Adrenal gland (tissue), 19 donors: ENCODE measurements at places on chromosomes 16 and 17. TPM values are rescaled to one million over a fixed set of nuclear protein-coding genes. Genes with fewer than 3 reads are reported as not detected.

GRCh38 chr16:29852654-29853053 lies 10.4 kb downstream of the CDIPT start:
- DNase-seq, result no peak

DNA sequence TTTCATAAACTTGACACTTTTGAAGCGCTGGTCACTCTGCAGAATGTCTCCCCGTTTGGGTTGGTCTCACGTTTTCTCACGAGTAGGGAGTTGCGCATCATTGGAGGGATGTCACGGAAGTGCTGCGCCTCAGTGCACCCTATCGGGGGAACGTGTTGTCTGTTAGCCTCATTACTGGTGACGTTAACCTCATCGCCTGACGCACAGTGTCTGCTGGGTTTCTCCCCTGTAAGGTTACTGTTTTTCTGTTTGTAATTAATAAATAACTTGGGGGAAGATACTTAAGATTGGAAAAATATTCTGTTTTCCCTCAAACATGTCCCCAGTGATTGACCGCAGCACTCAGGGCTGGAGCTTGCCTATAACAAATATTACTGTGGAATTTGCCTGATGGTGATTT lies 26.7 kb downstream of the VAC14 start:
- no peak for DNase-seq

GRCh38 chr17:63658366-63658765 lies 36.1 kb downstream of the MAP3K3 start:
- DNase-seq, result no peak

DNA sequence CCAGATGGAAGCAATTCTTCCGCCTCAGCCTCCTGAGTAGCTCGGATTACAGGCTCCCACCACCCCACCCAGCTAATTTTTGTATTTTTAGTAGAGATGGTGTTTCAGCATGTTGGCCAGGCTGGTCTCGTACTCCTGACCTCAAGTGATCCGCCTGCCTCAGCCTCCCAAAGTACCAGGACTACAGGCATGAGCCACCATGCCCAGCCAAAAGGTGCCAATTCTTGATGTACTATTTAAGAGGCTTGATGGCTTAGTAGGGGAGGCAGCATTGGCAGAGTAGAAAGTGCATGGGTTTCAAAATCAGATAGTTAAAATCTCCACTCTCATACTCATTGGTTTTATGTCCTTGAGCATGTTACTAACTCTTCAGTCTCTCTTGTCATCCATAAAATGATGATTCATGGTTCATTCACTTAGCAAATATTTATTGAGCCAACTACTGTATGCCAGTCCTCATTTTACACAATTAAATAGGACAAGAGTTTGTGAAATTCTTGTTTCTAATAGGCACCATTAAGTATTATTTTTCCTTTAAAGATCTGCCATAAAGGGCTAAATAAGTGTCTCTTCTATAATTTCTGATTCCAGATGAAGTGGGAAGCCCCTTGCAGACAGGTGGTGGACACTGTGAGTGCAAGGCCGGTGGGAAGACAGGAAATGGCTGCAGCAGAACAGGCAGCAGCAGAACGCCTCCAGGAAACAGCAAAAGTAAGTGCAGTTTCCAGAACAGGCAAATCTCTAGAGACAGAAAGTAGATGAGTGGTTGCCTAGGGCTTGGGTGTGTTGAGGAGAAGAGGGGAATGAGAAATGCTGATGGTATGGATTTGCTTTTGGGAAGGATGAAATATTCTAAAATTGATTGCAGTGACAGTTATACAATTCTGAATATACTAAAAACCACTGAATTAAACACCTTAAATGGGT lies 8.2 kb upstream of the RPL27 start:
- no peak for DNase-seq

DNA sequence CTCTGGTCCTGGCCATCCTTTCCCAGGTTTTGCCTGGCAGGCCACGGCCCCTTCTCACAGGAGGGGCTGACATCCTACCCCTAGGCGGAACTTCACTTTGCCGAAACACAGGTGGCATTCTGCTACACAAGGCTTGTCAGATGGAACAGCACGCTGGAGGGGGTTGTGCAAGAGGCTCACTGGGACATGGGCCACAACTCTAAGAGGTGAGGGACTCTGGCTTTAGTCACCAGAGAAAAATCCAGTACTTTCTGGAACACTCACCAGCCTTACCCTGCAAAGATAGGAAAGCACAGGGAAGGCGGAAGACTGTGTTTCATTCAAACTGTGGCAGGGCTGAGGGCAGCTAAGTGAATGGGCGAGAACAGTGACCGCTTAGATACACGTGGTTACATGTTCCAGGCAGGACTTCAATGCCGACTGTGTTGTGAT lies 18.3 kb downstream of the CDC42EP4 start:
- DNase-seq, result peak; percentile 93

DNA sequence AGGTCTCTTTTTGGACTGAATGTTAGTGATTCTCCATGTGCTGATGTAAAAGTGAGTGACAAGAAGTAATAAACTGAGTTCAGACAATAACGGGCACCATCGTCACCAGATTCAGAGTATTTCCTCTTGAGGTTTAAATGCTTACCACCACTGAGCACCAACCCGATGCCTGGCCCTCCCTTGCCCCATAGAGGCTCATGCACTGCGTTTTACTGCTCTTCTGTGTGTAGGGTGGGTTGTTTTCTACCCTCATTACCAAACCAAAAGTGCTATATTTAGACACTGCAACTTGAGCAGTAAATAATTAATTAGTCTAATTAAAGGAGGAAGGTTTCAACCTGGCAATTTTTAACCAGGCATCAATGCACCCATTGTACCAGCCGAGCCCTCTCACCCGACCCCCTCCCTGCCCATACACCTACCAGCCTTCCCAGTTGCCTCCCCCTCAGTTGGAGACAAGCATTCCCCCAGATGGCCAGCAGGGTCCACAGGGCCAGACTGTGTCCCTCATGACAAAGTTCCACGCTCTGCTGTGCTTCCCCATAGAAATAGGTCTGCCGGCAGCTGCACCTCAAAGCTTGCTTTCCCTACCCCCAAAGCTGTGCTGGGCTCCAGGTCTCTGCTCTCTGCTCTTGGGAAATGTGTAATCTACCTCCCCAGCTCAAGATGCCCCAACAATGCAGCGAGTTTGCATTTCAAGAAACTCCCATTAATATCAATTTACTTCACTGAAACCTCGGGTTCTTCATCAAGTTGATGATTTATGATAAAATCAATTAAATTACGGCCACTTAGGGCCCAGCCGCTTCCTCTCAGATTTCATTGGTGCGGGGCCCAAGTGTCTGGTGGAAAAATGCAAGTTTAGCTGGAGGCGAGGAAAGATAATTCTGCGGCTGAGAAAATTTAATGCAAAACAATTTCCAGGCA lies 16.0 kb downstream of the HOXB4 start:
- DNase-seq, result no peak

- no peak for DNase-seq
Observed at GRCh38 chr16:29665294-29666077, 2.4 kb downstream of the SPN start.

- no peak for DNase-seq
Observed at GRCh38 chr17:73249700-73250099, 12.0 kb downstream of the CPSF4L start.

DNA sequence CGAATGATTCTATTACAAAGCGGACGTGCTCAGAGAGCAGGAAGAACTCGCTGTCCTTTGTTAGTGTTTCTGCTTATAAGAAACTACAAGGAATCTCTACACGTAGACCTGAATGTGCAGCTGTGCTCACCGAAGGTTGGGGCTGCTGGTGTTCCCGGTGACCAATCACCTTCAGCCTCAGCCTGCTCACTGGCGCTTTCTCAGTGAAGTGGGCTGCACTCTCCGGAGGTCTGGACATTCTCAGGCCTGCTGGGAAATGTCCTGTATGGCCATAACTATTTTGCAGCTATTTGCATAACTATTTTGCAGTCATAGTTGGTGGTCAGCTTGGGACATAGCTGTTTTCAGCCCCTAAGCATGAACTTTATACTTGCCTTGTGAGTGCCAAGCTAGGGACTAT lies 9.7 kb upstream of the CIAO3 start:
- no peak for DNase-seq

PLA2G10 gene
- not detected for polyA plus RNA-seq

DNA sequence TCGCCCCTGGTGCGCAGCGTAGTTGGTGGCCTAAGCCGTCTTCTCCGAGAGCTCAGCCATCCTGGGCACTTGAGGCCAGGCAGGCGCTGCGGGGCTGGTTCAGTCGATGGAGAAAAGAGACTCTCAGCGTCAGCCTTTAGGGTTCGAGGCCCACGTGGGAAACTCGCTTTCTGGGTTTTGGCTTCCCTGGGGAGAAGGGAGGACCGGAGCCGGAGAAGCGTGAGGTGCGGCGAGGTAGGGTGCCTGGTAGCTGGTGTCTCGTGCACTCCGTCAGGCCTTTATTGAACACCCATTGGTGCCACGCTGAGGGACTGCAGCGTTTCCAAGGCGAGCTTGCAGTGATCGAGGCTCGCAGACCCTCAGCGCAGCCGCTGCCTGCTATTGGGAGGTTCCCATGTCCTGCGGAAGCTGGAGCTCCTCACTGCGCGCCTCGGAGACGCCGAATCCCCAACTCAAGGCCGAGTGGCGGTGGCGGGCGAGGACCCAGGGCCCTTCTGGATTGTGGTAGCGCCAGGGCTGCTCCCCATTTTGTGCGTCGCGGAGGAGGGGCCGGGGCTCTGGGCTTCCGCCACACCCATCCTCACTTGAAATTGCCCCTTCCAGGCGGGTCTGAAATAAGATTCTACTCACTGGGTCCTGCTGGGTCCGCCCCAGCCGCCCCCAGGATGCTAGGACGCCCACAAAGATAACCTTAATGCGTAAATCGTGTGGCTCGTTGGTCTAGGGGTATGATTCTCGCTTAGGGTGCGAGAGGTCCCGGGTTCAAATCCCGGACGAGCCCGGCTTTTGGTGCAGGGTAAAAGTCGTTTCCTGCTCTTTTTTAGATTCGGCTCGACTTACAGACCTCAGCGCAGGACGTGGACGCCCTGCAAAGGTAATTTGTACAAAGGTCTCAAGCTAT lies 1.2 kb downstream of the OR1F1 start:
- DNase-seq, result no peak

DNA sequence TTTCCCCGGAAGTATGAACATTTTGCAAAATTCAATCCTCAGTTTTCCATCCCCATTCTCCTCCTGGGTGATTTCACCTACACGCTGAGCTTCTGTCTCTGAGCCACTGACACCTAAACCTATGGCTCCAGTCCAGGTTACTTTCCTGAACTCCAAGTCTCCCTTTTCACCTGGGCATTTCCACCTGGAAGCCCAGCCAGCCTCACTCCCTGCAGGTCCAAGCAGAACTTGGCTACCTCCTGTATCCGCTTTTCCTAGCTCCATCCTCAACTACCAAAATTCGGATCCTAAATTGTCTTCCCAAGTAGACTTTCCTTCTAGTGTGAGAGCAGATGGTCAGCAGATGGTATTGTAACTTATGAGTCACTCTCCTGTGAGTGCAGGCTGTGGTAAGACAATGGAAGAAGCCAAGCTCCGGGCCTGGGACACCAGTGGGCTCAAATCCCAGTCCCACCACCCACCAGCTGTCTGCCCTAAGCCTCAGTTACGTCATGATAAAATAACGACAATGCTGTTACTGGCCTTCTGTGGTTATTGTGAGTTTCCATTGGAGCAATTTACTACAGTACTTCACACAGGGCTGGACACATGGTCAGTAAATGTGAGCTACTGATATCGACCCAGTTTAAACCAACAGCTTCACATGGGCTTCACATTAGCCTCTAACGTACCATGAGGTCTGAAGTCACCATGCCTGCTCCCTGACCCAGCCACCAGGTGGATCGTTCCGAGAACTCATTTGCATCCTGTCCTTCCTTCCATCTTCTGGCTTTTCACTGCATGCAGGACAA lies 33.3 kb downstream of the PECAM1 start:
- no peak for DNase-seq
